GM18507 (cell line): ENCODE measurements at places on chromosomes 12 and 14.

DNA sequence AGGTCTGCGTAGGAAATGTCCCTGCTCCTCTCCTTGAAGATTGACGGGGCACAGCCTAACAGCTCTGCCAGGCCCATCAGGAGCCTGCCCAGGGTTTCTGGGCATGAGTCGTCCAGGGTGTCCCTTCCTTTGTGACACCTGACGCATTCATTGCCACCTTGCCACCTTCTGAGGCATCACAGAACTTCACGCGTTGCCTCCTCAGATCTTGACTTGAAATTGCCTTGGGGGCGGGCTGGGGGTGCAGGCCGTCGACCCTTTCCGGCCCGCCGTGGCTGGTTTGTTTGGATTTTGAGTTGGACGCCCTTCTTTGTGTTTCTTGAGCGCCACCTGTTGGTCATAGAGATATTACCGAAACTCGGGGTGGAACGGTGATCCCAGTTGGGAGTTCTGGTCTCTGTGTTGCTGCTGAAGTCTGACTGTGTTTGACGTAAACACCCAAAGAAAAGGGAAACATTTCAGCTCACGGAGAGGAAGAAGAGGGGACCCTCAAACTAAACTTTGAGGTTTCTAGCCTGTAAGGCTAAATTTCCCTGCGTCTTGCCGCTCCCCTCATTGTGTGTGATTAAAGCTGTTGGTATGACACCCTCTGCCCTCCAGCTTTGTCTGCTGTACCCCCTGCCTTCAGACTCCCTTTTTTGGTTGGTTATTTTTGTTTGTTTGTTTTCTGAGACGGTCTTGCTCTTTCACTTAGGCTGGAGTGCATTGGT, 44.6 kb downstream of the MLXIP start:
- DNase-seq, result peak; percentile 49

DNA sequence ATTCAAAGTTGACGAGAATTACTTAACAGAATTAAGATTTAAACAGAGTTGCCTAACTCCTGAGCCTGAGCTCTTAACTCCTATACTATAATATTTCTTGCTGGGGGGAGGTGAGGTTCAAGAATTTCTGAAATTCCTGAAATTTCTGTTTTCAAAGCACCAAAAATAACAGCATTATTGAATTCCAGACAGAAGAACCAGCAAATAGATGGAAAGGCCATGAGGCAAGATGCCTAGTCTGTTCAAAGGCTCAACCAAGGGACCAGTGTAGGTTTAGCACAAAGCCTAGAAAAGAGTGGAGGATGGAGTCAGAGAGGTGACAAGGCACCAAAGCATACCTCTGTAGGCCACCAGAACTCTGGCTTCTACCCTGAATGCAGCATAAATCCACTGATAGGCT, 76.4 kb downstream of the PPP1R12A start:
- no peak for DNase-seq

- DNase-seq, result no peak
These were observed 1.1 kb upstream of the WDR89 start for GRCh38 chr14:63642656-63643382.

GRCh38 chr12:47370421-47370820, 290.7 kb upstream of the AMIGO2 start:
- DNase-seq, result no peak

DNA sequence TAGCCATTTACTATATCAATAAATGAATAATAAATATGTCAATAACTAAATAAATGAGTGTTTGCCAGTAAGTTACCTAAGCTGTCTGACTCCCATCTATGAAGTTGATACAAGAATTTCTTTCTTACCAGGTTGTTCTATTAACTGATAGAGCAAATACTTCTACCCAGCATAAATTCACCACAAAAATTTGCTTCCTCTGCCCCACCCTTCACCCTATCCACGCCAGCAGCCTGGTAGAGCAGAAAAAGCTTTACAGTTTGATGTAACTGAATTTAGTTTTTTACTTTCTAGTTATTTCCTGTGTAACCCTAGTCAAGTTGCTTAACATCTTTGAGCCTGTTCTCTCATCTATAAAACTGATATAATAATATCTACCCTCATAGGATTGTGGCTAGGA, 94.9 kb upstream of the SLC16A7 start:
- DNase-seq, result no peak

DNA sequence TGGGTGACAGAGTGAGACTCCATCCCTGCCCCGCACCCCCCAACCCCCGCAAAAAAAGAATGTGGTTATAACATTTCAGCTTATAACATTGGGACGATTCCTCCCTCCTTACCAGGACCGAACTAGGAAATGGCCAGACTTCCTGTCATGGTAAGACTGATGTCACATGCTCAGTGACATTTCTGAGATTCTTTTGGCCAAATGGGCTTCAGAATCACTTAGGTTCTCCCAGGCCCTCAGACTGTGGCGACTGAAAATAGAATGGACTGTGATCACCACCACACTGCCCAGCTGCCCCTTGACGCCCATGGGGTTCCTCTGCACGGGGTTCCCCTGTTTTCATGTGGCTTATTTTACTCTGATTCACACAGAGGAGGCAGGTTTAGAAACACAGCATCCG, 115.0 kb upstream of the EVL start:
- DNase-seq, result no peak

DNA sequence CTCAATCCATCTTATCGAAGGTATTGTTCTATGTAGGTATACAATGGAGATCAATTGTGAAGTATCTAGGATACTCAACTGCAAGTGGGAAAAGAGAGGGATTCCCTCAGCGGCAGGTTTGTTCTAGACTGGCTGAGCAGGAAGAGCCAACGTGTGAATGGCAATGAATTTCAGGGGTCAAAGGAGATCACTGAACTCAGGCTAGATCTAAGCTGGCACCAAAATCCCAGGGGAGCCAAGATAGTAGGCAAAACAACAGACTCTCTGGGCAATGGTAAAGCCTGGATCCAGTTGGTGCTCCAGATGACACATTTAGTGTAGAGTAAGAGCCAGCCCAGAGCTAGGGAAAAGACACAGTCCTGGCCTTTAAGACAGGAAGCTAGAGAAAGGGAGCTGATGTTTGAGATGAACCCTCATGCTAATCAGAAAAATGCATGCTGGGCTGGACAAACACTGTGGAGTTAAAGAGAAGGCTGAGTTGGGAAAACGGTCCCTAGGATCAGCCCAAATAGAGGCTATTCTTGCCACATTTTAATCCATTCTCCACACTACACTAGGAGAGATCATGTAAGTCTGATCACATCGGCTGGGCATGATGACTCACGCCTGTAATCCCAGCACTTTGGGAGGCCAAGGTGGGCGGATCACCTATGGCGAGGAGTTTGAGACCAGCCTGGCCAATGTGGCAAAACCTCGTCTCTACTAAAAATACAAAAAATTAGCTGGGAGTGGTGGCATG, 45.6 kb downstream of the EFCAB11 start:
- DNase-seq, result no peak

GRCh38 chr12:112018571-112019237, 5.5 kb downstream of the ERP29 start:
- DNase-seq, result no peak

DNA sequence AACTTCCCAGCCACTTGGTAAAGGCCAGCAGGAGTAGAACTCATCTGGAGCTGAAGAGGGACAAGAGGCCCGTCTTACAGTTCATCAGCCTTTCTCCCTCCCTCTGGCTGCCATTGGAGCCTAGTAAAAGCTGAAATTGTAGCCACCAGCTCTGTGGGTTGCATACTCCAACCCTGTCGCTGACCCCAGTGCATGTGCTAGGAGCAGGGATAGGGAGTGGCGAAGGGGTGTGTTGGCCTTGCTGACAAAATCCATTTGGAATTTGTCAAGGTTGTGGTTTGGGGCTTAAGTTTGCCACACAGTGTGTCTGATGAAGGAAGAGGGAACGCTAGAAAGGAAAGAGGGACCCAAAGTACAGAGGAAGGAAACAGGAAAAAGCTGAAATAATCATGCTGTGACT, 4.0 kb upstream of the ARF3 start:
- no peak for DNase-seq

- no peak for DNase-seq
These were observed 65.9 kb downstream of the SPRING1 start for GRCh38 chr12:116672010-116672409.

- no peak for DNase-seq
These were observed 176.7 kb upstream of the NOS1 start for GRCh38 chr12:117538032-117538690.

DNA sequence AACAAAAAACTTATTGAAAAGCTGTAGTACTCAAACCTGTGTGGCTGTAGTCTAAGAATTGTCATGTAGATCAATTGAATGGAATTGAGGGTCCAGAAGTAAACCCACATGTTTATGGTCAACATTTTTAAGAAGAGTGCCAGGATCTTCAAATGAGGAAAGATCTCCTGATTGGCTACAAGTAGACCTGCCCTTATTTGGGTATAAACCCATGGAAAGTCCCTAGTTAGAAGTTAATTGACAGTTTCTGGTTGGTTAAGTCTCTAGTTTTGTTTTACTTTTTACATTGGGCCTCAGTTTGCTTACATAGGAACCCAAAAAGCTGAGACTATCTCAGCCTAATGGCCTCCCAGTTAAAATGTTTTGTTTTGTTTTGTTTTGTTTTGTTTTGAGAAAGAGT, 91.9 kb upstream of the RESF1 start:
- DNase-seq, result no peak

GRCh38 chr12:106068296-106068695, 70.5 kb downstream of the NUAK1 start:
- DNase-seq, result no peak
